Fibroblast of upper back skin (primary cell): ENCODE measurements at places on chromosomes 12 and 14.

DNA sequence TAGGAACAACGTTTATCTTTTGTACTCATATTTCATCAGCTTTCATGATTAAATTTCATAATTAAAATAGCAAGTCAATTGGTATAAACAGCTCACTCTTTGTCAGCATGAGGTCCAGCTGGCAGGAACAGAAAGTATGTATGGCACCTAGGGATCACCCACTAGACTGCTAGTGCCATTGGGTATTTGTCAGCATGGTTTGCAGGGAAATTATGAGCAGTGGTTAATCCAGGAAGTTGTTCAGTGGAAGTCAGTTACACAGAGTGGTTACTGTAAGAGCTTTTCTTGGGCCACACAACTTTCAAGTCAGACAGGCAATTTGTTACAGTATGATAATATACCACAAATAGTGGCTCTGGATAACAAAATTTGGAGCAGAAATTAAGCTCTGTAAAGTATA, 340.3 kb upstream of the RGS6 start:
- peak; percentile 75 for DNase-seq

DNA sequence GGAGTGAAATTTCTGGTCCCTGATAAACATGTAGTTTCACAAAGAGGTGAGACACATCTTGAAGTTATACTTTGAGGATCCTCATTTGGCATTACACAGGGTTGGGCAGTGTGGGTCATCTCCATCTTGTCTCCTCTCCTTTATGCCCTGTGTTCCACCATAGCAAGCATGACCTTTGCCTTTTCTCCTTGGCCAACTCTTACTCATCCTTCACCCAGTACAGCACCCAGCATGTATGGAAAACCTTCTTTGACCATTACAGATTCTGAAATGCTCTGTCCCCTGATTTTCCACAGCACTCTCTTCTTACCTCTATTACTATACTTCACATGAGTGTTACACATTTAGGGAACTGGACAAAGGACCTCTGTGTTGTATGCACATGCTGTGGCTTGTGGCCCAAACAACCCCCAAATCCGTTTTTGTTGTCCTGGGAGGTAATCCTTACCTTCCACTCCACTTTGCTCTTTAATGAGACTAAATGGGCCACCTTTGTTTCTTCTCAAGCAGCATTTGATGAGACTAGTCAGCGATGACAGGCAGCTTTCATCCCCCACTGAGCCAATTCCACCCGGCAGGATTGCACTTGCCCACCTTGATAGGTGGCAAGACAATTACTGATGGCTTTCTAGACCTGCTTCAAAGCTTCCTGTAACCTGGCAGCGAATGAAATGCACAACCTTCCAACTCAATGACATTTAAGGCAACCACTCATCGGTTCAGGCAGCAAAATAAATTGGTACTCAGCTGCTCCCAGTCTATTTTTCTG, 163.5 kb downstream of the MON2 start:
- DNase-seq, result no peak

DNA sequence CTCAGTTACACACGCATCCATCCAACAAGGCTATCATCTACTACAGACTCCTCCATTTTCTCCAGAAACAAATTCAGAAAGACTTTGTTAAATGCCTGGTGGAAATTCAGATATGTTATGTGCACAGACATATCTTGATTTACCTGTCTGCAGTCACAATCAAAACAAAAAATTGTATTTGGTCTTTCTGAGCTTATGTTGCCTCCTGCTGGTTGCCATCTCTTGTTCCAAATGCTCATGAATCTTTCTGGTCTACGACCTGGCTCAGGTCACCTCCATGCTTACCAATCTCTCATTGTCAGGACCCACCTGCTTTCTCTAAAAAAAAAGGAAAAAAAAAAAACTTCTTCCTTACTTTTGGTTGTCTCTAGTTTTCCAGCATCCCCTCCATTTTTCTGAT, 169.2 kb upstream of the PLXNC1 start:
- peak; percentile 11 for DNase-seq

GRCh38 chr12:22525426-22525825, 18.9 kb downstream of the C2CD5 start:
- peak; percentile 62 for DNase-seq

GRCh38 chr12:131979606-131980005, 29.9 kb downstream of the EP400 start:
- no peak for DNase-seq

GRCh38 chr12:52870361-52871290, 21.8 kb upstream of the KRT78 start:
- peak; percentile 42 for DNase-seq

DNA sequence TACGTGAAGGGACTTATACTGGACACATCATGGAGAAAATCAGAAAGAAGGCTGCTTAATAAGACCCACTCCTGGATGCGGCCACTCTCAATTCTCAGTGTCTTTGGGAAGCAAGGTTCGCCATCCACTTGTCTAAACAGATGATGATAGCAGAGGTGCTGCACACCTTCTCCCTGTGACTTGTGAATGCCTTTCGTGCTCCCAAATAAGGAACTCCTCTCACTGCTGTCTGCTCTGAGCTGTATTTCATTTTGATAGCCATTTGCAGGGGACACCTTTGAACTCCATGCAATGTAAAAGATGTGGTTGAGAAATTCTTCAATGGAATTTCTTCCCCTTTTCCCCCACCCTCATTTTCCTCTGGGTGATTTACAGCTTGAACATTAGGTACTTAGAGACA, 11.6 kb downstream of the RMST start:
- DNase-seq, result no peak

- no peak for DNase-seq
Measured at GRCh38 chr14:59601056-59601455, 24.4 kb upstream of the CCDC175 start.

DNA sequence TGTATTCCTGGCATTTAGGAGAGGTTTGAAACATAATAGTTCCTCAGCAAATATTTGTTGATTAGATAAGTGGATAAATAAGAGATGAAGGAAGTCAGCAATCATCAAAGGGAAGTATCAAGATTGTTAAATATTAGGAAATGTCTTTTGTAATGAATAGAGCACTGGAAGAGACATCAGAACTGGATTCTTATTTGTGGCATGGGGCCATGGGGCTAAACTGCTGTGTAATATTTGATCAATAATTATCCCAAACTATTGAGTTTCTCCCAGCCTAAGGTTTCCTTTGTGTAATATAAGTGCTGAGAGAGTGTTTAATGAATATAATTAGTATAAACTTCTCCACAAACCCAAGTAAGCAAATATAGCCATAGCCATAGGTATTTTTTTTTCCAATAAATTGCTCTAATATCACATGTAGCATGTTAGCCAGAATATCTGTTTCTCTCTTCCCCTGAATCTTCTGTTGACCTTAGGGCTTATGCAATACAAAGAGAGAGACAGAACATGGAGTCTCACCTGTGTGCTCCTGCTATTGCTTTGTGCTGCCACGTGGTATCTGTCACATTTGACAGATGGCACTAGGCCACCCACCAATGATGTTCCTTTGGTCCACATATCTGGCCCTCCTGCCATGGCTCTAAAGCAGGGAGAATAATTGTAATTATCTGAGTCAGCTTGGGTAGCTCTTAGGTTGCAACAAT, 658.7 kb downstream of the SOX5 start:
- no peak for DNase-seq

DNA sequence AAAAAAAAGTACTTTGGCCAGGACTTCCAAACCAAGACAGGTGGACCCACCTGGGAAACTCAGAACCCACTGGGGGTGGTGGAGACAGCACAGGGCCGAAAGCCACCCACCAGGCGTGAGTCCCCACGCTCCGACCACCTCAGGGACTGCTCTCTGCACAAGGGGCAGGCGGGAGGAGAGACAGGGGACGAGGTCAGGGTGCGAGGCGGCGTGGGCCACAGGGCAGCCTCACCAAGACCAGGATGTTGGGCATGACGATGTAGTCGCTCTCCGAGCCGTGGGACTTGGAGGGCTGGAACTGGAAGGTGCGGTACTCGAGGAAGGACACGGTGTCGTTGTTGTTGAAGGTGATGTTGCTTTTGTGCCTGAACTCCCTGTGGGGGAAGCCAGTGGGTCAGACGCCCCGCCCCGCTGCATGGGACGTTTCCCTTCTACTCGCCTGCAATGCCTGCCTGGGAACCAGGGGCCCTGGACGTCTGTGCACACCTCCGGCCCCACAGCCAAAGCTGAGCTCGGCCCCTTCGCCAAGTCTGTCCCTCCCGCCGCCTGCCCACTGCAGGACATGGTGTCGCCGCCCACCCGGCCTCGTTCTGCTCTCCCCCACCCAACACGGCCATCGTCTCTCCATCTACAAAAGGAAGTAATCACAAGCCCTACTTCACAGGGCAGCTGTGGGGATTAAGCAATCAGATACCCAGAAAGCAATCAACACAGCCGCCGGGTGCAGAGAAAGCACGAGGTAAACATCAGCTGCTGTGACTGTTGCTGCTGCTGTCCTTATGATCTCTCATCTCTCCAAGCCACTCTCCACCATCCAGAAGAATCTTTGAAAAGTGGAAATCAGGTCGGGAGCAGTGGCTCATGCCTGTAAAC, 48.7 kb downstream of the SCARB1 start:
- DNase-seq, result no peak

DNA sequence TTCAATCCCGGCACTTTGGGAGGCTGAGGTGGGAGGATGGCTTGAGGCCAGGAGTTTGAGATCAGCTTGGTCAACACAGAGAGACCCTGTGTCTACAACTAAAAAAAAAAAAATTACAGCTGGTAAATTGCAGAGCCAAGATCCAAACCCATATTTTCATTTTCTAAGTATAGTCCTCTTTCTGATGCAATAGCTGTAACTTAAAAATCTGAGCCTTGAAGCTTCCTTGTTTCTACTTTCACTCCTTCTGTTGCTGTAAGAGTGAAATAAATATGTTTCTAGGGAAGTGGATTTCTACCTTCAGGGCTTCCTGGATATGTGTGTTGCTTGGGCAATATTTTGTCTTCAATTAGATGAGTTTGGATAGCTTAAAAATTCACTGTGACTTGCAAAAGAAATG, 42.0 kb upstream of the PRICKLE1 start:
- peak; percentile 48 for DNase-seq

- DNase-seq, result no peak
Measured at GRCh38 chr12:81958406-81958805, 199.3 kb upstream of the PPFIA2 start.

- no peak for DNase-seq
Measured at GRCh38 chr12:30870491-30871265, 55.9 kb upstream of the TSPAN11 start.

DNA sequence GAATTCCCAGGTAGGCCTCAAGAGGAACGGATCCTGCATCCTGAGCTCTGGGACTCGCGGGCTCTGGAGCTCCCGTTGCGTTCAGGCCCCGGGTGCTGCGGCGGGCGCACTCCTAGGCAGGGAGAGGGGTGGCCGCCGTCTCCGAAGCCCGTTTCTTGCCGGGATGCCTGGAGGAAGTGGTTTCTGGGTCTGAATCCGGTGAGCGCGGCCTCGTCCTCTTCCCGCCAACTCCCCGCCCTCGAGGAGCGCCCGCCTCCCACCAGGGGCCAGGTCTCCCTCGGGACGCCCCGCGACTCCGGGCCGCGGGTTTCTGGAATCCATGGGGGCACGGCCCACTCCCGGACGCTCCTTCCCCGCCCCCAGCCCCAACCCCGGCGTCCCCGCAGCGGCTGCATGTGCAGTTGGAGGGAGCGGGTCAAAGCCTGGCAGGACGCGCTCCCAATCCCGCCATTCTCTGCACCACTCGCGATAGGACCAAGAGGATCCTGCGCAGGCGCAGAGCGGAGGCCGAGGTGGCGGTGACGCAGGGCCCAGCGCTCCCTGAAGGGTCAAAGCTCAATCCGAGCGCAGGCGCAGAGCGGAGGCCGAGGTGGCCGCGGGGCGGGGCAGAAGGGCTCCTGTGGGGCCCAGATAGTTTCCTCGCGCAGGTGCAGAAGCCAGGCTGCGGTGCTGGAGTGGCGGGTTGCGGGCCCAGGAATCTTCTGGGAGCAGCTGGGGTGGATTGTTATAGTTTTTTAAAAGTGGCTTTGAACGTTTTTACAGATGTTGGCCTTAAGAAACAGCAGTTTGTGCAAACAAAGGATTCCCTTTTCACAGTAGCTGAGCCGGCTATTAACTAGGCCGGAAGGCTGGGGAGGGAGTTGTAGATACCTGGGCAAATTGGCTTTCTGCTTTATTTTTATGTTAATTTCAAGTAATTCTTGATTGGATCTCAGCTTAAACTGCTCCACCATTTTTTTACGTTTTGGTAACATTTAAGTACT, 796.4 kb downstream of the AACS start:
- no peak for DNase-seq

DNA sequence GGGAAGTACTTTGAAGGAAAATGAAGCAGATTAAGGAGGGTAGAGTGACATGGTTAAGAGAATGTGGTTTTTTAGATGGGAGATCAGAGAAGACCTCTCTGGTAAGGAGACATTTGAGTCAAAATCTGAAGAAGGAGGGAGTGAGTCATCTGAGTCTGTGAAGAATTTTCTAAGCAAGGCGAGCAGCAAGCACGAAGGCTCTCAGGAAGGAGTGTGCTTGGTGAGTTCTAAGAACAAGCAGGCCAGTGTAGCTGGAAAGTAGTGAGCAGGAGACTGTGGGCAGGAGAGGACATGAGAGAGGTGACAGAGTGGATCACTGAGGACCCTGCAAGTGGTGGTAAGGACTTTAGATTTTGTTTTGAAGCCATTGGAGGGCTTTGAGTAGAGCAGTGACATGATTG, 76.3 kb upstream of the FUT8 start:
- DNase-seq, result peak; percentile 80

- peak; percentile 74 for DNase-seq
Measured at GRCh38 chr14:60311417-60311816, 62.4 kb downstream of the PPM1A start.

DNA sequence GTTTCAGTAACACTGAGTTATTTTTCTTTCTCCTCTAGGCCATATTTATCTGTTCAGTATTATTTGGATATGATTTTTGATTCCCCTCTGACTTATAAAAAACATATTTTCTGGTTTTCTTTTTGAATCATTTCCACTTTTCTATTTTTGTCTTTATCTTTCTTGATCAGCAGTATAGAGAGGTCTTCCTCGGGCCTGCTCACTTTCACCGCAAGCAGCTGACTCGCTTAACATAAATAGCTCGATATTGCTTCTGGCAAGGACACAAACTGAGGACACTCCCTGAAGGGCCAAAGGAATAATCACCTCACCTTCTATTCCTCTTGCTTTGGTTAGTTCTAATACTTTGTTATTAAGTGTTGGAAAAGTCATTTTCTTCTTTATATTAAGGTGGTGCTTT, 25.8 kb upstream of the TRHDE start:
- peak; percentile 40 for DNase-seq

DNA sequence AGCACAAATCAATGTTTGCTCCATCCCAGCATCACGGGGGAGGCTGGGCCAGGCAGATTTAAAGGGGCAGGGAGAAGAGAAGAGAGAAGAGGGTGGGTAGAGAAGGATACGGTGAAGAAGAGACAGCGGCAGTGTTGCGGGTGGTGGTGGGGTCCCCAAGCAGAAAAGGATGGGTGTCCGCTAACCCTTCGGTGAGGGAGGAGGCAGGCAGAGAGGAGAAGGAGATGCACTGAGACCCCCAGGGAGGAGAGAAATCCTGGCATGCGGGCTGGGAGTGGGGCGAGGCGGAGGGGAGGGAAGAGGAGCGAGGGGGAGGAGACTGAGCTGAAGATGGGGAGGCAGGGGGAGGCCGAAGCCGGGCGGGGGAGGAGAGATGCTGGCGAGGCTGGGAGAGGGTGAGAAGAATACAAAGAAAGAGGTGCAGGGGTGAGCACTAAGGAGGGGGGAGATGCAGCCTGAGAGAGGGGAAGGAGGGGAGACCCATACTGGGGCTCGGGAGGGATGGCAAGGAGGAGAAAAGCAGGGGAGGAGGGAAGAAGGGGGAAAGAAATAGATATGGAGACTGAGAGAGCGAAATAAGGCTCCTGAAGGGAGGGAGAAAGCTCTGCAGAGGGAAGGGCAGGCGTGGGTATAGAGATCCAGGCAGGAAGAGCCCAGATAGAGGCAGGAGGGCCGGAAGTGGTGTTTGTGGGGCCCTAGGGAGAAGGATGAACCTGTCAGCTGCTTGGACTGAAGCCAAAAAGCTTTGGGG, at the start of gene JPH4:
Gene JPH4, minus strand, starts transcription at position 231 of the 751 bp plus-strand sequence. CDS start 1,337 bp downstream, outside the sequence.
- no peak for DNase-seq
